NCI-H524 treated with DMSO at 0.1 percent for 48 hours (cell line): ENCODE measurements at places on chromosomes 16 and 17.
A peak's percentile ranks its signal among the peaks of the same experiment; 100 is the strongest.

- DNase-seq, result peak; percentile 52
Measured at GRCh38 chr17:45160447-45161287, 1.0 kb upstream of the HEXIM2 start.

DNA sequence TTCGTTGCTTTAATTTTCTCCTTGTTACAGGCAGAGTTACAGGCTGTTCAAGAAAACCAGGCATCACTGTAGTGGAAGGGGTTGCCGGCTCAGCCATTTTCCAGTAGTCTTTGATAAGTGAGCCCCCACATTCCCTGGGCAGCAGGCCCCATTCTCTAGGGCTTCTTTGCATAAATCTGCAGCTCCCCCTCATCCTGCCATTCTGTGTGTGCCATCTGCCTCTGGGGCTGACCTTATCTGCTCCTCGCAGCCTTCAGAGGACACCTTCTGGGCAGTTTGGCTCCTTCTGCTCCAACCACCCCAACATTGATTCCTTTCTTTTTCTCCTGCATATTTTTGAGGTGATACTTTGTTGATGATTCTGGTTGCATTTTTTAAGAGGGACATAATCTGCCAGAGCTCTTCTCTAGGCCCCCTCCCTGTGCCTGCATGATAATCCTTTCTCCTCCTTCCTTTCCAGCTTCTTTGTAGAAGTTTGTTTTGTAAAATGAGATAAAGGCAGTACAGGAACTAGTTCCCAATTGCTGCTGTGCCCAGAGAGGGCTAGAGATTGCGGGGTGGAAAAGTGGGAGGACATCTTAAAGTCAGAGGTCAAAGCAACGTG, 17.1 kb downstream of the RND2 start:
- DNase-seq, result peak; percentile 19

DNA sequence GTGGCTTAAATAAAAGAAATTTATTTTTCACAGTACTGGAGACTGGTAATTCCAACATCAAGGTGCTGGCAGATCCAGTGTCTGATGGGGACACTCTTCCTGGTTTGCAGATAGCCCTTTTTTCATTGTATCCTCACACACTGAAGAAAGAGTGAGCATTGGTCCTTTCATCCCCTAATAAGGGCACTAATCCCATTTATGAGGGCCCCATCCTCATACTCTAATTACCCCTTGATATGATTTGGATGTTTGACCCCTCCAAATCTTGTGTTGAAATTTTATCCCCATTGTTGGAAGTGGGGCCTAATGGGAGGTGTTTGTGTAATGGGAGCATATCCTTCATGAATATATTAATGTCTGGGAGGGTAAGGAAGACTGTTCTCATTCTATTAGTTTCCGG, 9.4 kb upstream of the FAM20A start:
- DNase-seq, result no peak

DNA sequence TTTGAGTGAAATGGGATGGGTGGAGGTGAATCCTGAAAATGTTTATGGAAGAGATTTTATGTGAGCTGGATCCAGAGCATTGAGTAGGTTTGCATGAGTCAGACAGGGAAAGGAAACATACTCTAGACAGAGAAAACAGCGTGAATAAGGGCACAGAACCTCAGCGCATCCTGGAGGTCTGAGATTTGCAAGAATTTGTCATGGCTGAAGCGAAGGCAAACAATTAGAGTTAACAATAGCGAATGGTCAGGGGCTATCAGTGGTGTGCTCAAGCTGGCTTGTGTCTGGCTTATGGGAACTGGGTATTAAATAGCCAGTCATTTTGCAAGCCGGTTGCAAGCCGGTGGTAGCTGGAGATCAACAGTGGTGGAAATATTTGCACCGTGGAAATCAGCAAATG, 36.4 kb downstream of the MAP2K6 start:
- no peak for DNase-seq

GRCh38 chr16:72098936-72099335, 5.3 kb downstream of the DHX38 start:
- DNase-seq, result no peak

DNA sequence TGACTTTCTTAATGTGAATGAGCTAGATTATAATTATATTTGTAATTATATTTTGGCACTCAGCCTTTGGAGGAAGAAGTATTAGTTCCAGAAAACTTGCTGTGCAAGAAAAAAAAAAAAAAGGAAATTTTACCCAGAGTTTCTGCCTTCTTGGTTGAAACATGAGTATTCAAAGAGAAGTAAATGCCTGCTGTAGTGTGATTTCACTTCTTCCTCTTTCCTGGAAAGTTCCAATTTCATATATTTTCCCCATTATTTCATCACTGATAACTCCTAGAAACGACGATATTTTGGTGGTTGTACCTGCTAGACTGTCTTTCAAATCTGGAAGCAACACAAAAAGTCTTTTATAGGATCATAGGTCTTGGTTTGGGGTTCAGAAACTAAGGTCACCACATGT, 20.4 kb upstream of the MPHOSPH6 start:
- DNase-seq, result no peak

DNA sequence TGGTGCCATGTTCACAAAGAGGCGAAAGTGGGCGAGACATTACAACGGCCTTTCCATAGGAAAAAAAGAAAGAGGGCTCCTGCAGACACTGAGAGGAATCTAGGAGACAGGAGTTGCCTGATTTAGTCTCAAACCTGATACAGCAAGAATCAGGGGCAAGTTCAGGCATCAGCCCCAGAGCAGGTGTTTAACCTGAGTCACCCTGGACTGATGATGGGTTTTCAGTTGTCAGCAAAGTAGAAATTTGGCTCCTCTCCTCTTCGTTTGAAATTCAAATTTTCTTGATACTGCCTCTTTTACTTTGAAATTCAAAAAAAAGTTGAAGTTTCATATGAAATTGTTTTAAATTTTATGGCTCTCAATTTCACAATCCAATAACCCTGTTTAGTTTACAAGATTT, 189.5 kb downstream of the ABCC12 start:
- no peak for DNase-seq

DNA sequence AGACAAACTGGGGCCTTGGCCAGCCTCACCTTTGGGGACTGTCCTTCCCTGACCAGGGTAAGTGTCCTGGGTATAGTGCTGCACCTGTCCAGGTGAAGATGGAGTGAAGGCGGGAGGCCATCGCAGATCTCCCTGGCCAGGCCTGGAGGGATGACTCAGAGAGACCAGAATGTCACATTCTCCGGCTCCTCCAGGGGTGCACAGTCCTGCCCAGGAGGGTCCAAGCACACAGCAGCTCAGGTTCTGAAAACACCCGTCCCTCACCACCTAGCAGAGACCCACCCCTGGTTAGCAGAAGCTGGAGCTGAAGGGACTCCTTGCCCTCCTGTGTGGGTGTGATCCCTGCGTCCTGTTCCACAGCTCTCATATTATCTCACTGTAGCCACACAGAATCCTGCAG, 21.9 kb downstream of the FA2H start:
- no peak for DNase-seq

- no peak for DNase-seq
Measured at GRCh38 chr17:33234930-33235685, 58.0 kb downstream of the ASIC2 start.

DNA sequence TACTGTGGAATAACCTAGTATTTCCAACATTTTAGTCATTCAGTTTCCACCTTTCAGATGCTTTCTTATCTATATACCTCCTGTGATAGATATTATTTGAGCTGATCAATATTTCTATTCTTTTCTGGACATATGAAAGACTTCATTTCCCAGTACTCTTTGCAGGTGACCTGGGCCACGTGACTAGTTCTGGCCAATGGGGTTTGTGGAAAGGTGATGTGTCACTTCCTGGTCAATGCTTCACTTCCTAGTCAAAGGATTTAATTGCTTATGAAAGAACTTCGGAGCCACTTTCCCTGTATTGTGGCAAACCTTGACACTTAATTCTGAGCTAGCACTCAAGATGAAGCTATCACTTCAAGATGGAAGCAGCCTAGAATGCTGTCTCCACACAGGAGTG, 248.9 kb upstream of the FOXF1 start:
- no peak for DNase-seq

GRCh38 chr17:80457236-80457856, 19.1 kb downstream of the NPTX1 start:
- no peak for DNase-seq

- DNase-seq, result no peak
Measured at GRCh38 chr17:4941319-4941610, 1.2 kb downstream of the RNF167 start.

DNA sequence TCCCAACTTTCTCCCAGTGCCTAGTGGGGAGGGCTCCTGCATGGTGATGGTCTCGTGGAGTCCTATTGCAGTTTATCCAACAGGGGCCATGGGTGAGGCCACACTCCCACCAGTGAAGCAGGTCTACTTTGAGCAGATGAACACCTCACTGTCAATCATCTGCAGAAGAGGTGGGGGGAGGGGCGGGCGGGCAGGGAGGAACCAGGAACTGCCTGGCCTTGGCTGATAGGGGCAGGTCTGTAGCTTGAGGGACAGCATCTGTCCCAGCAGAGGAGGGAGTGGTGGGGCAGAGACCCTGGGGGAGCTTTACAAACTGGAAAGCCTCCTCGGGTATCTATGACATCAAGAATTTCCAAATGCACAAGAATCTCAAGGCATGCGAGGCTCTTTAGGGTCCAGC, 58.7 kb upstream of the ZNF423 start:
- DNase-seq, result no peak

GRCh38 chr17:47145351-47145750, 43.7 kb downstream of the CDC27 start:
- DNase-seq, result no peak

DNA sequence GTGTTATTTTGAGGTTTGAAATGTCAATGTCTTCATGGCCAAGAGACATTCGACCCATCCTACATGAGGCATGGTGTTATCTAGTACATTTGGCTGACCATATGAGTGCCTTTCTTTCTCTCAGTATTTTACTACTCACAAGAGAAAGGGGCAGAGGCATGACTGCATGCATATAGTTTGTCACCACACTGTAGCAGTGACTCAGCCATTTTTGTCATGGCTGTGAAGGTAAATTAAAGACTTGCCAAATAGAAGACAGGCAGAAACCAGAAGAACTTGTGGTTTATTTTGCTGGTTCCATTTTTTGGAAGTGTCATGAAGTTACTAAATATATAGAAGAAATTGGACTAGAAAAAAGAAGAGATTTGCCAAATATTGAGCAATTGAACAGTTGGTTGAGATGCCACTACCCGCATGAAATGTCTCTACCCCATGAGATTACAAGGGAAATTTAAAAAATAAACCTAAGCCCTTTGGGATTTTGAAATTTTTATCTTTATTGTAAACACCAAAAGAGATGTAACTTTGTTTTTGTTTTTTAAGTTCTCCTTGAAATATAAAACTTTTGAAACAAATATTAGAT, 170.3 kb downstream of the CHD9 start:
- DNase-seq, result no peak

DNA sequence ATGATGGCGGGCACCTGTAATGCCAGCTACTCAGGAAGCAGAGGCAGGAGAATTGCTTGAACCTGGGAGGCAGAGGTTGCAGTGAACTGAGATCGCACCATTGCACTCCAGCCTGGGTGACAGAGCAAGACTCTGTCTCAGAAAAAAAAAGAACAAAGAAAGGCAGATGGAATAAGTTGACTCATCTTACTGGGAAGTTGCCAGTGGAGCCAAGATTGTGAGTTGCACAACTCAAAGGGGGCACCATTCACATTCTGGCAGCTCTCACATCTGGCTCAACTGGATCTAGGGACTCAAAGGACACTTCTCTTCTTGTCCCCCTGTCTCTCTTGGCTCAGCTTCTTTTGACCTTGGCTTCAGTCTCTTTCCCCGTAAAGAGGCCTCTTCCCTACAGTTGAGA, 53.7 kb upstream of the ETV4 start:
- DNase-seq, result no peak

- no peak for DNase-seq
Measured at GRCh38 chr16:57349212-57350031, 9.2 kb upstream of the CCL22 start.
